Right hindlimb (tissue), 1 donor: ENCODE measurements at places on chromosomes 1 and 21.
A peak's percentile ranks its signal among the peaks of the same experiment; 100 is the strongest.

DNA sequence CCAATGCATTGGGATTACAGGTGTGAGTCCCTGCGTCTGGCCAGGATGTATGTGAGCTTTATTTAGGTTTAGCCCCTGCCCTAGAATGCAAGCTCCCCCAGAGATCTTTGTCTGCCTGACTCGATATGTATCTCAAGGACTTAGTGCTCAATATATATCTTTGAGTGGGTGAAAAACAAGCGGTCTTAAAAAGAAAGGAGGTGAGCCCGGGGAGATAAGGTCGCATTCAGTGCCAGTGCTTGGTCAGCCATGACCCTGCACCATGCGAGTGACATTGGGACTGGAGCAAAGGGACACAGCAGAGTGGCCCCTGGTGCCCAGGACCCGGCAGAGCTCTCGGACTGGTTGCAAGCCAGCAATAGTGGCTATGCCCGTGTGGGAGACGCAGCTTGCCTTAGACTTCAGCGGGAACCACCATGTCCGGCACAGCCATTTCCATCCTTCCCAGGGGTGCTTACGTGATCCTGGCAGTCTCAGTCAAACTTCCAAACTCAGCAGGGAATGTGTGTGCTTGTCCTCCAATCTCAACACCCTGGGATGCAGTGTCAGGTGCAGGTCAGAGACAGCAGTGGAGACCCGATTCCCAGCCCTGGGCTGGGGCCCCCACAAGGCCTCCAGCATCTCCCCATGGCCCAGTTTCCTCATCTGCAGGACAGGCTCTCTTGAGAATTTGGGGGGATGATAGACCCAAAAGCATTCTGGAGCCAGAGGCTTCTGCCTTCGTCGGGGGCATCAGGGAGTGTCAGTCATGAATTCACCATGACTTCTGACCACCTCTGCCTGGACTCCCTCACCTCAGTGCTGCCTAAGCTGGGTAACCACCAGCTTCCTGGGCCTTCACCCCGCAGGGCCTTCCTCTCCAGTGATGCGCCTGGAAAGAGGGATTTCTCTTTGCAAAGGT is 1.8 kb downstream of the MX2 start:
- no peak for DNase-seq

DNA sequence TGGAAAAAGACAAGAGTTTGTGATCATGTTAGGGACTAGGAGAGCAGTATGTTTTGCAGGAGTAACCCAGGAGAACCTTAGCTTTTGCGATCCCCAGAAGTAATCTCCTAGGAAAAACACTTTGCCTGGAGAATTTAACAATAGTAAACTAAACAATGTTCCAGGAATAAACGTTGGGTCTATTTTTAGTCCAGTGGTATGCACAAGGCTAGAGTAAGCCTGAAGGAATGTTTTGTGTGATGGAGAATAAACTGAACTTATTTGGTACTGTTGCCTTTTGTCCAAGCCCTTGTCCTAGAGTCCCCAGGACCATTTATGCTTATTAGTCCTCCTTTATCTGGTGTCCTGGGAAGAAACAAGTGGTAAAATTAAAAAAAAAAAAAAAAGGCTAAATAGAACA is 28.7 kb upstream of the RGS5 start:
- no peak for DNase-seq

DNA sequence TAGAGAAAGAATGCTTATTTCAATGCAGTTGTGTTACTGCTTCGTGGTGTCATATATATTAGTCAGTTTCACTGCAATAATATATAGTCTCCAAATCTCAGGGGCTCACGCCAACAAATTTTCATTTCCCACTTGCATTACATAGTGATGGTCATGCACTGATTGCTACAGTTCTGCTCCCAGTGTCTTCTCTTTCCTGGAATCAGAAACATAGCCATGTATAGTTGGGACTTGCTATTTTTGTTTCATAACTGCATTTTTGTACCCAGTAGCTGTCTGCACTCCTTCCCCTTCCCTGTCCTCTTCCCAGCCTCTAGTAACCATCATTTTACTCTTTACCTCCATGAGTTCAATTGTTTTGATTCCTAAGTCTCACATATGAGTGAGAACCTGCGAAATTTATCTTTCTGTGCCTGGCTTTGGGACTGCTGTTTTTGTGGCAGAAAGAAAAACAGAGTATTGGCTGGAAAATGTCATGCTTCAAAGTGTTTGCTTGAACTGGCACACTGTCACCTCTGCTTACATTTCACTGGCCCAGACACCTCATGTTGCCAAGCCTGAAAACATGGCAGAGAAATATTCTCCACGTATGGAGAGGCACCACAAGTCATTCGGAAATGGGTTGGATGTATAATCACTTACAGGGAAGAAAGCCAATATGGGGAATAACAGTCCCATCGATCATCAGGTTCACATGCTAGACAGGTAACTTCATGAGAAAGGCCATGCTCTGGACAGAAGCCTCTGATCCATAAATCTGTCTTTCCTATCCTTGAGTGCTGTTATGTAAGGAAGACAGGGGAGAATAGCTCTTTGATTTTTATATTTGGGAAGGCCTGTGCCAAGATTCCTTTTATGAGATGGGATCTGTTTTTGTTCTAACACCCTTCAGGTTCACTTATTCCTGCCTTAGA is 60.4 kb upstream of the BACH1 start:
- DNase-seq, result no peak

- no peak for DNase-seq
These were observed 21.5 kb upstream of the SAMSN1 start for GRCh38 chr21:14567331-14568279.

DNA sequence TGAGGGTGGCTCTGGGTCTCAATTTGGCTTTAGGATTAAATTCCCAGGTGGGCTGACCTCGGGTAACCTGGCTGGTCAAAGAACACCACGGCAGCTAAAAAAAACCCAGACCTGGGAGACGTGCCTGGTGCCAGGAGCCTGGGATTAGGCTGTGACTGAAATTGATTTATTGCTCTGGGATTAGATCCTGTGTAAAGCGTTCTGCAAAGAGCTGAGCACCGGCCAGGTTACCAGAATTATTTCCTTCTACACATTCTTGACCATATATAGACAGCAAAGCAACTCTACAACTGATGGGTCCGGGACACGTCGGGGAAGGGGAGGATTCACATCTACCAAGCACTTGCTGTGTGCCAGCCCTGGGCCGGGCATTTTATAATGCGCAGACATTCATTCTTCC is 45.2 kb downstream of the TMCO4 start:
- DNase-seq, result no peak

GRCh38 chr1:95093296-95093695 is 20.5 kb upstream of the ALG14 start:
- no peak for DNase-seq

DNA sequence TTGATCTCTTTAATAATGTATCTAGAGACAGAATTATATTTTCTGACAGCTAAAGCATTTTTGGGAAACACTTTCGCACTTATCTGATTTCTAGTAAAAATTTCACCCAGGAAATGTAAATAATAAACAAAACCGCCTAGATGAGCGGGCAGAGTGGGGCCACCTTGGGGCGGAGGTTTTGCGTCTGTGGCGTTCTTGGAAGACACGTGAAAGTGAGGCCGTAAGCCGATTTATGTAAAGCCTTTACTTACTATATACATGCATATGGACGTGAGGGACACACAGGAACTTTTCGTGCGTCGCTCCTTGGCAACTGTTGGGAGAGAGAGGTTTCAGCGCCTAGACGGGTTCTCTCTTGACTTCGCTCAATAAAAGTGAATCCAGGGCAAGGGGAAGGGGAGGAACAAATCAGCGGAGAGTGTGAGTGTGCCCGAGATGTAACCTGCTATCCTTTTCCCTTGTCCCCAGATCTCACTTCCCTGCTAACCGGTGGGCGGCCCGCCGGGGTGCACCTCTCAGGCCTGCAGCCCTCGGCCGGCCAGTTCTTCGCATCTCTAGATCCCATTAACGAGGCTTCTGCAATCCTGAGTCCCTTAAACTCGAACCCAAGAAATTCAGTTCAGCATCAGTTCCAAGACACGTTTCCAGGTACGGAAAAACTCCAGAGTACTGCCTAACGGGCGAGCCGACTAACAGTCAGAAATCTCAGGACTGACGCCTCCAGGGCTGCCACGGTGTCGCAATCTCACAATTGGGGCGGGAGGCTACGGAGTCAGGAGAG is 1.7 kb downstream of the HLX start:
- peak; percentile 73 for DNase-seq

GRCh38 chr1:10283318-10283984 is 73.1 kb downstream of the KIF1B start:
- DNase-seq, result no peak

DNA sequence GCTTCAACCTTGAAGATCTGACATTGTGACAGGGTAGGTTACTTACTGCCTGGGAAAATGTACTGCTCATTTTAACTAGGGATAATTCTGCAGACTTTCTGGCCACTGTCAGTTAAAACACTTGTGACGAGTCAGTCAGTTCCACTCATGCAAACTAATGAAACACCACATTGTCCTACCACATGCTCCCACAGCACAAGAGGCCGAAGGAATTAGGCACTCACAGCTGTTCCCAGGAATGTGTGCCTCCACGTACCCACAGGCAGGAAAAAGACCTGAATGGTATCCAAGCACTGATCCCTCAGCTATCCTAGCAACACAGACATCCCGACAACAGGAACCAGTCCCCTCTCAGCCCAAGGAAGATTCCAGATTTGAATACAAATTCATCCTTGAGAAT is 12.3 kb downstream of the BCAR3 start:
- peak; percentile 56 for DNase-seq

DNA sequence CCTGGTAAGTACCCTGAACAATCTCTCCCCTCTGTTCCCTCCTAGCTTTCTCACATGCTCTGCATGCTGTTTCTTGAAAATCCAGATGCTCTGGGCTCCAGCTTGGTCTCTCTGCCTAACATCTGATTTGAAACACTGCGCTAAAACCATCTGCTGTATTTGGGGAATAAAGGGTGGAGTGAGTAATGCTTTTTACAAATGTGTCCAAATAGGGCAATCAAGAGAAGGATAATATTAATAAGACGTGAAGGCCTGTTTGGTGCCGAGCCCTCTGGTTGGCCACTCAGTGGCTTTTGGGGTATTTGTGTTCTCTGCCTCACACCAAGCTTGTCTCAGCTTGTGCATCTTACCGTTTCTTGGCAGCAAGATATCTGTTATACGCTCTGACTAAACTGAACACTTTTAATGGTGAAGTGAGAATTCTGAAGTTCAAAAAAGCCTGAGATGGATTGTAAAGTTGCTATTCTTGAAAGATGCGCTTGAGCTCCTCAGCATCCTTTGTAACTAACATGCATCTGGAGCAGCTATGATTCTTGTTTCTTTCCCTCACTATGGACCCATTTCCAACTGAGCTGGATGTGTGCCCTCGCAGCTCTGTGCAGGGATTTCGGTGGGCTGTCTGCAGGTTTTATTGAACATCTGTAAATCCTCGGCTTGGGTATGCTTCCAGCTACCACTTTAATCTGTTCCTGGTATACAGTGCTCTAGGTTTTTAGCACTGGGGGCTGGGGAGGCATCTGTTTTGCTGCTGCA is 269.4 kb downstream of the RWDD3 start:
- DNase-seq, result peak; percentile 64

- DNase-seq, result no peak
These were observed 14.3 kb downstream of the TTLL10 start for GRCh38 chr1:1187938-1188337.

- no peak for DNase-seq
These were observed 14.9 kb downstream of the FBXO2 start for GRCh38 chr1:11639372-11639771.

DNA sequence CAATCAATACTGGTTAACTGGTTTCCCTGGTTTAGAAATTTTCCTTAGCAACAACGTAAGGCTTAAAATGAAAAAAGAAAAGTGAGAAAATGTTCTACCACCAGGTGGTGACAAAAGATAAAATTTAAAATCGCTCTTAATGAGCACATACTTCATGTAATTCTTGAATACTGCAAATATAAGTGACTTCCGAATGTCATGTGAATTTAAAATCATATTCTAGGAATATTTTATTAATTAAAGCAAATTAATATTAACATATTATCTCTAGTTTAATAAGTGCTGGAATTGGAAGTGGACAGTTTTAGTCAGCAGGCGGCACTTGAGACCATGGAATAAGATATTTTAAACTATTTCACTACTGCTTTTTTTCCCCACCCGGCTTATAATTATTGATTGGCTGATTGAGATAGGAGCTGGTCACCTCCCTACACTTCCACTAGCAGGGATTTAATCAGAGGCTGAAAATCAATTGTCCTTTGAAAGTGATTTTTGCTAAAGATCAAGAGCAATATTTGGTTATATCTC is 5.0 kb upstream of the ADAMTS1 start:
- DNase-seq, result no peak

GRCh38 chr1:153359241-153359640 is 1.6 kb downstream of the S100A9 start:
- no peak for DNase-seq

- DNase-seq, result no peak
These were observed 5.8 kb upstream of the LCE6A start for GRCh38 chr1:152836870-152837269.

DNA sequence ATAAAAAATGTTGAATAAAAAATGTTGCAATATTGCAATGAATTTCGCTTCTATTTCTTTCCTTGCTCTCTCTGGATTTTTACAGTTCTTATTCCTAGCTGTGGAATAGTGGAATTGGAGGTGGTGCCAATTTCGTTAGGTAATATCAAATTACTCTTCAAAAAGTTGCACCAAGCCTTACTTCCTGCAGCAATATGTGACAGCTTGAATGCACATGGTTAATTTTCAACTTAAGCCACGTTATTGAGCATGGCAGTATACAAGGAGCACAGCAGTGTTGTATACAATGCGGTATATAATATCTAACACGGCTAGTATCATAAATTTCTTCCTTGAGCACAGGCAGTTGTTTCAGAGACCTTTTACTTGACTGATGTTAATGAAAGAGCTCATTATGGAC is 152.5 kb downstream of the NOS1AP start:
- no peak for DNase-seq

DNA sequence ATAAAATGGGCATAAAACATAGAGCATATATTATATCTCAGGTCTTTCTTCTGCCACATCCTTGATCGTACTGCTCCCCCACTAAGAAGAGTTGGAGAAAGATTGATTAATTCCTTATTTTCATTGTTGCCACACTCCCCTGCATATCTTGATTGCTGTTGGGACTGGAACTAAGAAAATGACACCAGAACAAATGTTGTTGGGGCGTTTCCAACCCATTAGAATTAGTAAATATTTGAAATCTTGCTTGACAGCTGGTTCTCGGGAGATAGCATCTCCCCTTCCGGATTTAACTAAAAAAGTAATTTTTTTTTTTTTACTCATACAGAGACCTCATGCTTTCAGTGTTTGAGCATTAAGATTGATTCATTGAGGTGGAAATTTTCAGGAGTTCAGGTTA is 493.0 kb upstream of the PLXNA2 start:
- no peak for DNase-seq

DNA sequence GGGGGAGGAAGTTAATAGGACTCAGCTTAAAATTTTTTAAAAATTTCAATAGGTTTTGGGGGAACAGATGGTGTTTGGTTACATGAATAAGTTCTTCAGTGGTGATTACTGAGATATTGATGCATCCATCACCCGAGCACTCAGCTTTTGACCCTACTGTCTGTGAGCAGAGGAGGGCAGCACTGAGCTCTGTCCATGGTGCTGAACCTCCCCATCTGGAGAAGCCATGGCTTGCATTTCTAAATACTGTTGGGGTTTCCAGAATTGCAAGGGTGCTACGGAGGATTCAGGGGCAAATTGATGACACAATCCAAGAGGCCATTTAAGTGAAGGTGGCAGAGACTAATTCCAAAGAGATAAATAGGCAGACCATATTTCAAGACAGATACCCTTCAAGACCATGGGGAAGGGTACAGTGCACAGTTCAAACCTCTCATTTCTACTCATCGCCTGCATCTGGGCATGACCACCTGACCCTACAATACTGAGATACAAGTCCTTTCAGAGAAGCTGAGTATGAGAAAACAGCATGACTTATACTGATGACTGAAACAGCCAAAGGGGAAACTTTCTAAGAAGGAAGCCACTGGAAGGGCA is 17.2 kb downstream of the SYT2 start:
- peak; percentile 75 for DNase-seq
